MG63 (cell line): ENCODE measurements at places on chromosomes 2 and 18.

GRCh38 chr2:18301421-18302139 is 258.9 kb downstream of the RDH14 start:
- no peak for DNase-seq

DNA sequence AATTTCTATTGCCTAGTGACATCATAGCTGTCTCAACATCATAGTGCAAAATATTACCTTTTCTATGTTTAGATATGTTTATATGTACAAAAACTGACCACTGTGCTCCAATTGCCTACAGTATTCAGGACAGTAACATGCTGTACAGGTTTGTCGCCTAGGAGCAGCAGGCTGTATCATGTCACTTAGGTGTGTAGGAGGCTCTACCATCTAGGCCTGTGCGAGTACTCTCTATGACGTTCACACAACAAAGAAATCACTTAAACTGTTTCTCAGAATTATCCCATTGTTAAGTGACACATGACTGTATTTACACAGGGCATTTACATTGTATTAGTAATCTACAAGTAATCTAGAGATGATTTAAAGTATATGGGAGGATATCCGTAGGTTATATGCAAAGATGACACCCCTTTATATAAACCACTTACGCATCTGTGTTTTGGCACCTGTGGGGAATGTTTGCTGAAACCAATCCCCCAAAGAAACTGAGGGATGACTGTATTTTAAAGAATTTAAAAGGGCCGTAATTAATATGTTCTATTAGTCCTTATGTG is 24.7 kb downstream of the IL1R2 start:
- DNase-seq = no peak

DNA sequence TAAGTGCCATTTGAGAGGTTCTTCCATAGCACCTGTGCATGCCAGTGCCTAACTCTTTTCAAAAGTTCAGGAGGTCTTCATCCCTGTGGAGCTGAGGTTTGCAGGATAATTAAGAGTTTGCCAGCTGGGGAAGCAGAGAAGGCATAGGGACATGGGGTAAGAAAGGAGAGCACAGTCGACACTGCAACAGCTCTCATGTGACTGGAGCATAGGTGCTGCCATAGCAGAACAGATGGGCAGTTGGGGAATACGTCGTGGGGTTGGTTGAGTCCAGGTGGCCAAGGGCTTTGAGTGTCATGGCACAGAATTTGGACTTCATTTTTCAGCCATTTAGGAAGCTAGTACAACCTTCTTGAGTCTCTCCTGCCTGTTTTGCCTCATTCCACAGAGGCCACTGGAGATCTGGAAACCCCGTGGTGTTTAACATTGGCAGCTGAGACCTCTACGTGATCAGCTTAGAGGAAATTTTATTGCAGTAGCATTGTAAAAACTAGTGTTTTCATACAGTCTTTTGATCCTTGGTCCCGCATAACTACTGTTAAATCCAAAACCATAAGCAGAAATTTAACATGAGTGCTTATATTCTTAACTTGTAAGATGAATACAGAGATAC is 65.1 kb downstream of the CRIM1 start:
- DNase-seq = no peak

- peak; percentile 5 for DNase-seq
These were observed 67.2 kb downstream of the VIL1 start for GRCh38 chr2:218485986-218486667.

- DNase-seq = no peak
These were observed 20.6 kb downstream of the TRIB2 start for GRCh38 chr2:12737297-12737696.

DNA sequence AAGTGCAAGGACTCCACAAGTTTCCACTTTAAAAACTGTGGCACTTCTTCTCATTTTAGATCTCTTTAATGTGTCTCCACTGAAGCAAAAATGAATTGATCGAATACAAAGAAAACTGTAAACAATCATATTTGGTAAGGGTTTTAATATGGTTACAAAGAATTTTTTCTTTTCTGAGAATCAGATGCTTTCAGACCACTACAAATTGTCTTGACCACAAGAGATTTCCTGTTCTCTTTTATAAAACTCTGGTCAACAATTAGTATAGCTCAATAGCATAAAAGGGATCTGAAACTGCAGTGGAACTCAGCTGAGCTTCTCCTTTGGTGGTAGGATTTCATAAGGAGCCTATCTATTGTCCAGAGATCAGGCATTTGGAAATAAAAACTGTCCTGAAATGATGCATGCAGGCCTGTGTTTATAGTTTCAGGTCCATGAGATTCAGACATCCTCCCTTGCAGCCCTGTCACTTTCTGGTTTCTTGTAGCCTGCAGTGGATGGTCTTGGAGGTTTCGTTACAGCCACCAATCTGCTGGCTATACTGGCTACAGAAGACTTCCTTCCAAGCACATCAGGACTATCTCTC is 120.0 kb downstream of the DOCK10 start:
- DNase-seq = no peak

GRCh38 chr18:59900222-59901128 is 679 bp downstream of the PMAIP1 start:
- DNase-seq = peak; percentile 71

DNA sequence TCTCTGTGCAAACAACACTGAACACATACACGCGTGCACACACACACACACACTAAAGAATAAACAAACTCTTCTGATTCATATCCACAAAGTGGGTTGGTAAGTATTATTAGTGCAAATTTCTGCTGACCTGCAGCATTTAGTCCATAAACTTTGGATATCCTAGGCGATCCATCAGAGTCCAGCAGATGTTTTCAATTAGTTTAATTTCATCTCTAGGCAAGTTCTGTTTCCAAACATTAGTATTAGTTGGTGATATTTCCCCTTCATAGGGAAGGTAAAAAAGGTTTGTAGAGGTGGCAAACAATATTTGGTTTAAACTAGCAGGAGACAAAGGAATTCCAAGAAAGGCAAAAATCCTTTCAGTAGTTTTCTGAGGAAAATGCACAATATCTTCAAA is 5.7 kb downstream of the DSEL start:
- no peak for DNase-seq

GRCh38 chr2:65845442-65846182 is 413.2 kb upstream of the SPRED2 start:
- DNase-seq = no peak

DNA sequence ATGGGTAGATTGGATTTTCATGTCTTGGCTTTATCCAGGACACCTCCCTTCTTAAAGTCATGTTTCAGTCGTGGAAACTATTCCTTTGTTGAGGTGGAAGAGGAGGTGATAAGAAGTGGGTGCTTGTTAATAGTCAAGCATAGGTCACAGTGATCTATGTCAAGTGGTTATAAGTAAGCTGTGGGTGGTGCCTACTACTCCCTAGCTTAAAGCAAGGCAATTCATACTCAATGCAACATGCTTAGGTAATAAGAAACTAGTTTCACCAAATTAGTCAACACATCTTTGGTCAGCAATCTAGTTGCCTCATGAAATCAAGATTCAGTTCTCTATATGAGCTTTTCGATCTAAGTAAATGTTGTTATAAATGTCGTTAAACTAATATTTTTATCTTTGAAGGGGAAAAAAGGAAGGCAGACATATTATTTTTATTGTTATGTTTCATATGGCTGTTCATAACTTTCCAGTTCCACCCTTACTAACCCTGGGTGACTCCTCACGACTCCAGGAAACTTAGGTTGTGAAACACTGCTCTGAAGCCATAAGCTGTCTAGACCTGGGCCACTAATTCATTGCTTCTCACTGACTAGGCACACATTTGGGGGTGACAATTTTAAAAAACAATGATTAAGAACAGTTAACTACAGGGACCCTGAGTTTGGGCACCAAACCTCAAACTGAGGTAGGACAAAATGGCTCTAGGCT is 5.8 kb upstream of the ABCB11 start:
- DNase-seq = no peak

DNA sequence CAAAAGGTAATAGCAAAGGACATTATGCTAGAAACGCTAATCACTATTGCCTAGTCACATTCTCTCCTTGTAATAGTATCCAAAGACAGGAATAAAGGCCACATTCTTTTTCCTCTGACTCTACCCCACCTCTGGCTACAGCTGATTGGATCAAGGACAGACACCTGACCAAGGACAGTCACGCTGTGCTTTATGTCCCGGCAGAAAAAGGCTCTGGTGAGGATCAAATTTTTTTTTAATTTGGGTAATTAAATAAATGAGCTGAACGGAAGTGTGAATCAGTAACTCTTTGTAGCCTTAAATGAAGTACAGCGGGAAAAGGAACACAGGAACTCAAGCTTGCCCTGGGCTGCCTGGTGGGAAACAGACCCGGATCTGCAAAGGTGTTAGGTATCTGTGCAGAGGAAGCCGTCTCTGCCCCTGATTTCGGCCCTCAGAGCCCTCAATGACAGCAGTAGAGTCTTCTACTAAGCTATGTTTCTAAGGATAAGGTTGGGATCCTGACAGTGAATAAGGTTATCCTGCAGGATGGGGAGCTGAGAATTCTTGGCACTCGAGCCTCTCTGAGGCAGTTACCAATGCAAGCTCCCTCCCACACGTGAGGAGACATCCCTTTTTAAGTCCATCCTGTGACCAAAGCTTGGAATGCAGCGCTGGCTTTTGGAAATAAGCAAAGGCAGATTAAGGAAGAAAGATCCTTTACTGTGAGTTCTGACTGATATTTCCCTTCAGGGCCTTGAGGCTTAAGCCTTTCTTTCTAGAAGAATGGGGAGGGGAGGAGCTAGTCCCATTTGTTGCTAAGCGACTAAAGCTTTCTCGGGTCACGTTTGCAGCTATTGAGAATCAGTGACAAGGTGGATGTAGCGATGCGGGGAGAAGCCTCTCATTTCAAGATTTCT is 37.8 kb upstream of the IKZF2 start:
- peak; percentile 6 for DNase-seq

DNA sequence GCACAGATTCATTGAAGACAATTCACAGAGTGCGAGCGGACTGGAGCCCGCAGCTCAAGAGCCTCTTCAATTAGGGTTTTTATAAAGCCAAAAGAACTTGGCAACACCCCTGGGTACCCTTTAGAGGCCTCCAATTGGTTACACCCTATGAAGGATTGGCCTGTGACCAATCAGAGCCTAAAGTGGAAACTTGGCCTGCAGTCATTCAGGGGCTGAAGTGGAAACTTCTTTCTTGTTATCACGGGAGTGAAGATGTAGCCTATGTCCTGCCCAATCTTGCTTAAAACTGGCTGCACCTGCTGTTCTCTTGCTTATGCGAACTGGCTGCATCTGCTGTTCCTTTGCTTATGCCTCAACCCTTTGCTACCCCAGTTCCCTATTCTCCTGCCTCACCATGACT is 1.8 kb upstream of the HJURP start:
- DNase-seq = no peak

DNA sequence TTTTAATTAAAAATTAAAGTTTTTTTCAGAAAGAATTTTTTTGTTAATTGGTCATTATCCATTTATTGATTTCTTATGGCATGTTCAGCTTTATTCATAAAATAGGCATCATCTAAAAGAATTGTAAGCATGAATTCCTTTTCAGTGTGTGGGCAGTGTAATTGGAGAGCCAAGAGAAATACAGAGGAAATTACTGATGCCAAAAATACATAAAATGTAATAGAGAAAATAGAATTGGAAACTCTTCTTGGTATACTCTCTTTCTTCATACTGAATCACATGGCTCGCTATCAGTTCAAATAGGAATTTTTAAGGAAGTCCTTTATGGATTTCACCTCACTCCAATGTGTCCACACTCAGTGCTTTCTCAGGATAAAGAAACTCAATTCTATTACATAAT is 663.6 kb upstream of the NRXN1 start:
- no peak for DNase-seq

DNA sequence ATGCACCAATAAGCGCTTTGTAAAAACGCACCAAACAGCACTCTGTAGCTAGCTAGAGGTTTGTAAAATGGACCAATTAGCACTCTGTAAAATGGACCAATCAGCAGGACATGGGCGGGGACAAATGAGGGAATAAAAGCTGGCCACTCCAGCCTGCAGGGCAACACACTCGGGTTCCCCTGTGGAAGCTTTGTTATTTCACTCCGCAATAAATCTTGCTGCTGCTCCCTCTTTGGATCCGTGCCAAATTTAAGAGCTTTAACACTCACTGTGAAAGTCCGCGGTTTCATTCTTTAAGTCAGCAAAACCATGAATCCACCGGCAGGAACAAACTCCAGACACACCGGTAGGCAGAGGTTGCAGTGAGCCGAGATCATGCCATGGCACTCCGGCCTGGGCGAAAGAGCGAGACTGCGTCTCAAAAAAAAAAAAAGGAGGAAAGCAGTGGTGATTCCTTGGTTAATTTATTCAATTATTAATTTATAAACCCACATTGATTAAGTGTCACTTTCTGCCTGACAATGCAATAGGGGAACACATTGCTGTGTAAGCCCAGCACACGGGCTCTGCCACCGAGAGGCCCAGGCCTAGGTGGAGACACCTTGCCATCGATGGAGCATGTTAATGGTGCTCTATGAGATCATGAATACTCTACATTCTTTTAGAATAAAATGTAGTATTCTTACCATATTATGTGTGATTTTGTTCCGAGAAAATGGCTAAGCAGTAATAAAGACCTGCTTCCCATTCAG is 687.6 kb upstream of the HS6ST1 start:
- no peak for DNase-seq

- DNase-seq = no peak
These were observed 6.5 kb downstream of the STARD6 start for GRCh38 chr18:54351186-54351585.

DNA sequence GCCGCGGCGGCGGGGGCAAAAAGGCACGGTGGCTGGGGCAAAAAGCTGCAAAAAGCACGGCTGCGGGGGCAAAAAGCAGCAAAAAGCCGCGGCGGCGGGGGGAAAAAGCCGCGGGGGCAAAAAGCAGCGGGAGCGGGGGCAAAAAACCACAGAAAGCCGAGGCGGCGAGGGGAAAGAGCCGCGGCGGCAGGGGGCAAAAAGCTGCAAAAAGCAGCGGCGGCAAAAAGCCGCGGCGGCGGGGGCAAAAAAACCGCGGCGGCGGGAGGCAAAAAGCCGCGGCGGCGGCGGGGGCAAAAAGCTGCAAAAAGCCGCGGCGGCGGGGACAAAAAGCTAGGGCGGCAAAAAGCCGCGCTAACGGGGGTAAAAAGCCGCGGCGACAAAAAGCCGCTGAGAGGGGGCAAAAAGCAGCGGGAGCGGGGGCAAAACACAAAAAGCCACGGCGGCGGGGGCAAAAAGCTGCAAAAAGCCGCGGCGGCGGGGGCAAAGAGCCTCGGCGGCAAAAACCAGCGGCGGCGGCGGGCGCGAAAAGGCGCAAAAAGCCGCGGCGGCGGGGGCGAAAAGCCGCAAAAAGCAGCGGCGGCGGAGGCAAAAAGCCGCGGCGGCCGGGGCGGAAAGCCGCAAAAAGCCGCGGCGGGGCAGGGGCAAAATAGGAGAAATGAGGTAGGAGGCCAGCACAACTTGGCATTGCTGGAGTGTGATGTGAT is 123.4 kb downstream of the ANKRD30BL start:
- peak; percentile 7 for DNase-seq

DNA sequence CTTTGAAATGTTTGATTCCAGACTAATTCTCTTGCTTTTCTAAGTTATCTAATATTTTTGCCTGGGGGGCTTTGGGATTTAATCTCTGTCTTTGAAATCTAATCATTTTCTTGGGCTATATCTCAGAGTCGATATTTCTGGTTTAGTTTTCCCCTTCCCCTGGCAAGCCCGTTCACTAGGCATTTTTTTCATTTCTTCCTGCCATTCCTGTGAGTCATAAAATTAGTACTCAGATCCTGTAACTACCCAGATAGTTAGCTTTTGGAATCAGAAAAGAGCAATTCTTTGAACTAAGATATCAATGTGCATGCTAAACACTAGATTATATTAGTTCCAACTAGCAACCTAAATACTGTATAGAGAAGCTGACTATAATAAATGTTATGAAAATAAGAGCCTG is 29.4 kb upstream of the RNF149 start:
- DNase-seq = no peak

GRCh38 chr2:153196378-153197058 is 282.0 kb downstream of the RPRM start:
- no peak for DNase-seq

- DNase-seq = no peak
These were observed 107.1 kb downstream of the CTNNA2 start for GRCh38 chr2:79619976-79620375.
